Activated CD4-positive, alpha-beta T cell treated with anti-CD3 and anti-CD28 coated beads, Interleukin-2, amount 50 U/mL, for 4 hours (primary cell): ENCODE measurements at places on chromosomes 7 and 10.

DNA sequence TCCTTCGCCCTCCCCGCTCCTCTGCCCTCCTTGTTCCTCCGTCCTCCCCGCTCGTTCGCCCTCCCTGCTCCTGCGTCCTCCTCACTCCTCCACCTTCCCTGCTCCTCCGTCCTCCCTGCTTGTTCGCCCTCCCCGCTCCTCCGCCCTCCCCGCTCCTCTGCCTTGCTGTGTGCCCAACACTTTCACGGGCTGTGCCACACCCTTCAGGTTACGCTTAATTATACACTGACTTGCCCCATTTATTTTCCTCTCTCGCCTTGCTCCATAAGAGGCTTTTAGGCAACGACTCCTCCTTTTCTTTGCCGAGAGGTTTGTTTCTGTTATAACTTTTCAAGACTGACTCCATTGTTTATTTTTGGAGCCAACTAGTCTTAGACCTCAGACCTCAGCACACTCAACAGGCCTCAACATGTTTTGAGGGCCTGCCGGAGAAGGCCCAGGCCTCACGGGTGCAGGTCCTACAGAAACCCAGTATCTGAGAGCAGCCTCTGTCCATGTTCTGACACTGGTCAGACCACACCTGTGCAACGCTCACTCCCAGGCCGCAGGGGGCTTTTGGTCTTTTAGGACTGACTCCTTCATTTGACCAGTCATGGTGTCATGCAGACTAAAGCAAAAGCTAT, 18.2 kb upstream of the PRKAG2 start:
- no peak for DNase-seq

DNA sequence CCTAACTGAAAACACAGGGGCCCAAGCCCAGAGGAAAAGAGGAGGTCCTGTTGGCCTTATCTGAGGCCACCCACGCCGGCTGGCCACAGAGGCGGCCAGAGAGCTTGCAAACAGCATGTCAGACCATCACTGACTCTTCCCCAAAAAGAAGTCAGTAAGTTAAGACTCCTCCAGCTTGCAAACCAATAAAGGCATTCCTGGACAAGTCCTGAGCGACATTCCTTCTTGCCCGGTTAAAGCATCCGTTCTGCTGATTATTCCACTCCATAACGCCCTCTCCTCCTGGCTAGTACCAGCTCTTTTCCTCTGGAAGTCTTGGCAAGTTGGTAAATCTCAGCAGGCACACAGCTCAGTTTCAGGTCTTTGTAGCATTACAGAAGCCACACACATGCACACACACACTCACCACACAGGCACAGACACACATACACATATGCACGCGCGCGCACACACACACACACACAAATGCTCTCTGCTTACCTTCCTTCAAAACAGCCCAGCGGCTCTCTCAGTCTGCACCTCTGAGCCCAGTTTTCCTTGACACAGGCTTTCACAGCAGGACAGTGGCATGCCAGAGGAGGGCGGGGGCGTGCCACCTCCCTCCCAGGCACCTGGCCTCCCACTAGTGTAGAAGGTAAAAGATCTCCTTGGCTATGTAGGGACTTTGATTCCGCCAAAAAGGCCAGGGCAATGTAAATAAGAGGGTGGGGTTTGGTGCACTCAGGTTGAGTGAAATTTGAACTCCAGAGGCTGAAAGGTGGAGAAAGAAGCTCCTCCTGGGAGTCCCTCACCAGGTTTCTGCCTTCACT, 201.4 kb downstream of the TNS3 start:
- no peak for DNase-seq

DNA sequence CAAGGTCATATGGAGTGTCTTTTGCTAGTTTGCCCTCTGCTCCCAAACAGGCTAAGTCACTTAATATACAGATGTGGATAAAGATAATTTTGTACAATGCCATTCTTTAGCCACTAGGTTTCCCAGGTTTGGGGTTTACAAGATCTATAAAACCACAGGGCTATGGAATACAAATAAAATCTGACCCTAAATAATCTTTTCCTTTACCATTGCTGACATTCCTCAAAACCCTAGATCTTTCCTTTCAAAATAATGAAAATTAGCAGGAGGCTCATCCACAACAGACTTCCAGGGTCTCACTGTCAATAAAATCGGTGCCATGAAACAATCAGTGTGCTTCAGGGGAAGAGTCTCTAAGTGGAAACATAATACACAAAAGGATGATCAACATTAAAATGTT, 148.4 kb downstream of the CPEB3 start:
- no peak for DNase-seq

GRCh38 chr10:110643653-110644597, at the start of gene RBM20:
TSS of gene RBM20 (plus strand) at chr10:110644336. CDS start at chr10:110644455, 119 bp downstream.
- DNase-seq: no peak

DNA sequence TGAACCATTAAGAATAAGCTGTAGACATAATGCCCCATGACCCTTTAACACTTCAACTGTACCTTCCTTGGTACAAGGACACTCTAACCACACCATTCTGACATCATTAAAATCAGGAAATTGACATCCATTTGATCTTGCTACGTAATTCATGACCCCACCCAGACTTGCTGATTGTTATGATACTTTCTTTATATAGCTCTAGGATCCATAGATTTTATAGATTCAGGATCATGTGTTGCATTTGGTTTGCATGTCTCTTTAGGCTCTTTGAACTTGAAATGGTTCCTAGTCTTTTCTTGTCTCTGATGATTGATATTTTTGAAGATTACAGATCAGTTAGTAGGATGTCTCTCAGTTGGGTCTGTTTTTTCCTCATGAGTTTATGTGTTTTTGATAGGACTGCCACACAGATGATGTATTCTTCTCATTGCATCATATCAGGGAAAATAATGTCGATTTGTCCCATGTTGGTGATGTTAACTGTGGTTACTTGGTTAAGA, 13.5 kb downstream of the CCM2 start:
- no peak for DNase-seq

DNA sequence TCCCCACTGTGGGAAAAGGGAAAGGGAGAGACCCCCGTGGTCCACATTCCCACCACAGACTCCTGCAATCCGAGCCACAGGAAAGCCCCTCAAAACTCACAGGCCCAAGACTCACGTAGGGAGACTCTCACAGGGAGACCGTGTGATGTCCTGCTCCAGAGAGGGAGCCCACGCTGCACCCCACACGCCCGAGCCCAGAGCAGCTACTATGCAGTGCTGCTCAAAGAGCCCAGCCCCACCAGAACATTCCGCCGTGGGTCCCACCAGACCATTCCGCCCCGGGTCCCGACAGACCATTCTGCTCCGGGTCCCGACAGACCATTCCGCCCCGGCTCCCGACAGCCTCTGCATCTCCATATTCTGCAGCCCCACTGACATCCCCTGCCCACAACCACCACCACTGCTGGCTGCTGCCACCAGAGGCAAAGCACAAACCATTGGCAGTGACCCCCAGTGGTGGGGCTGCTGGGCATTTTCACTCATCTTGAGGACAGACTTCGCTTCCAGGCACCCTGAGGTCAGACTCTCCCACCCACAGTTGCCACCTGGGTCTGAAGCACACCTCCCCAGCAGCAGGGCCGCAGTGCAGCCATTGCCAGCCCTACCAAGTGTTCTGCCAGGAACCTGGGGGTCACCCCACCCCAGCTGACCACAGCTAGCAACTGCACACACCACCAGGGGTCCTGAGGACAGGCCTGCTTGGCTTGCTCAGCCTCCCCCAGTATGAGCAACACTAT, 625.4 kb upstream of the FOXK1 start:
- DNase-seq: no peak

GRCh38 chr10:3782451-3783315, 2.3 kb downstream of the KLF6 start:
- no peak for DNase-seq

DNA sequence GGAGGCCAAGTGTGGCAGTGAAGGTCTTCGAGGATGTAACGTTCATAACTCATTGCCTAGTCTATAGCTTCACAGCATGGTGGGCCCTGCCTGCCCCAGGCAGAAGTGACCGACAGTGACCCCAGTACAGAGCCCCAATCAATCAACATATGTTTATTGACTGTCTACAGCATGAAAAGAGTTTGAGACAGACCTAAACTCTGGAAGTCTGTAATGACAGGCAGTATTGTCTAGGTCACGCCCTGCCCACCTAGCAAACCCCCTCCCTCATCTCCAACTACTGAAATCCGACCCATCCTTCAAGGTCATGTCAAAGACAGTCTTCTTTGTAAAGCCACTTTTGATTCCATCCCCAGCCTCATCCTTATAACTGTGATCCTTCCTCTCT, 43.9 kb downstream of the LYZL1 start:
- DNase-seq: no peak

DNA sequence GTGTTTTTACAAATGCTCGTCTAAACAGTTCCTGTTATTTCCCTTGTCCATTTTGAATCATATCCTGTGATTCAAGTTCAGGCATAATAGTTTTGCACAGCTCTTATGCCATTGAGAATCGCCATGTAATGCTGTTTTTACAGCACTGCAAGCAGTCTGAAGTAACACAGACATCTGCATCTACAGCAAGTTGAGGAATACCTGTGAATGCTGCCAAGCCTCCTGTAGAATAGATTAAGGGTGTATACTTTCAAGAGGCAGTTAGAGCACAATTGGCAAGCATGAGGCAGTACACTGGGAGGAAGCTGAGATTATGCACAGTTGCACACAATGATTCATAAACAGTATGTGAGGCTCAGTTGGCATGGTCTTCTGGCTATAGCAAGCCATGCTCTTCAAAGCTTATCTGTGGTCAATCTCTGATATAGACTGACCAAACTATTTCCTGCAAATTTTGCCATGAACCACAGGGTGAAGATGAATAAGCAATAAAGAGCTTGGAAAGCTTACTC, 121.9 kb upstream of the AKR1E2 start:
- DNase-seq: no peak

GRCh38 chr10:10891124-10892082, 126.3 kb upstream of the CELF2 start:
- no peak for DNase-seq

DNA sequence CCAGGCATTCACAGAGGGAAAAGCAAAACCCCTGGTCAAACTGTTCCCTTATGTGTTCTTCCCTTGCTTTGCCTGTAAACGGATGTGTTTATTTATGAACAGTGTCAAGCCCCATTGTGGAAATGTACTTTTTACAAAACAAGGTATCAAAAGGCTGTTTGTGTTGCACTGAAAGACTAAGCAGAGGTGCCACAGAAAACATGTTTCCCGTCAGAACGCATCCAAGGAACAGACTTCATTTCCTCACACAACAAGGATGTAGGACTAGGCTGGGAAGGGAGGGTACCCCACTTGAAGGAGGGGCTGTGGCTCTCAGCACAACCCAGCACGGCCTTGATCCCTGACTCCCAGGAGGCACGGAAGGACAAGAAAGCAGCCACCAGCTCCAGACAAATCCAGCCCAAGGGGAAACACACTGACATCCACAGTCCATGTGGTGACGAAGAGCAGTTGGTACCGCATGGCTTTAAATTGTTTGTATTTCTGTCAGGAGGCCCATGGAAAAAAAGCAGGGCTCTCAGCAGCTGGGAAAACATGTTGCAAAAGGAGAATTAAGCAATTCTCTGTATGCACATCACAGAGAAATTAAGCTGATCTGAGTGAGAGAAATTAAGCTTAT, 85.6 kb downstream of the RNF216 start:
- no peak for DNase-seq

DNA sequence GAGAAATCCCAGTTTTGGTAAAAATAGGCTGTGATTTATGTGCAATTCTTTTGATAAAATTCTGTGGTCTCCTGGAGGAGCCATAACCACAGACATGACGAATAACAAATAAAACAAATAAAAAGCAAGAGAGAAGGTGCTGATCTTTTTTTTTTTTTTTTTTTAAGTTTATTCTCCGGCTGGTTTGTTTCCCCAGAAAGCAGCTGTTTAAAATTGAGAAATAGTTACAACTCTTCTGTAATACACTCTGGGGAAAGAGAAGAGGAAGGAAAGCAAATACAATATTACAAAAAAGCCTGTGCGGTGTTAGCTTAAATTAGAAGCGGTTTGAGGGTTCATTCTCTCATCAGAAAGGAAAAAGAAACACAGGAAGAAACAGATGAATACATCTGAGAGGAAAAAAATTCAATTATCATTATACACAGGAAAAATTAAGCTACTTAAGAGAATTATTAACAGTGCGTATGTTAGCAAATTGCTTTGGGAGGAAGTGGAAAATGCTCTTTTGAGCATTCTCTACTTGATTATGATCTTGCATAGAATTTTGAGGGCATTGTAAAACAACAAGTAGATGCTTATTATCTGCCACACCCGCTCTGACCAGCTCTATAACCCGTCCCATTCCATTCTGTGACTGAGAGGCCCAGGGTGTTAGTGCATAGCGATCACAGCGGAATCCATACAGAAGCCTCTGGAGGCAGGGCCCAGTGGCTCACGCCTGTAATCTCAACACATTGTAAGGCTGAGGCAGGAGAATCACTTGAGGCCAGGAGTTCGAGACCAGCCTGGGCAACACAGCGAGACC, 40.6 kb upstream of the WAC start:
- no peak for DNase-seq

- no peak for DNase-seq
These were observed 21.4 kb downstream of the SLF2 start for GRCh38 chr10:100934084-100934659.

GRCh38 chr7:107918948-107919347, 28.0 kb downstream of the DLD start:
- no peak for DNase-seq

DNA sequence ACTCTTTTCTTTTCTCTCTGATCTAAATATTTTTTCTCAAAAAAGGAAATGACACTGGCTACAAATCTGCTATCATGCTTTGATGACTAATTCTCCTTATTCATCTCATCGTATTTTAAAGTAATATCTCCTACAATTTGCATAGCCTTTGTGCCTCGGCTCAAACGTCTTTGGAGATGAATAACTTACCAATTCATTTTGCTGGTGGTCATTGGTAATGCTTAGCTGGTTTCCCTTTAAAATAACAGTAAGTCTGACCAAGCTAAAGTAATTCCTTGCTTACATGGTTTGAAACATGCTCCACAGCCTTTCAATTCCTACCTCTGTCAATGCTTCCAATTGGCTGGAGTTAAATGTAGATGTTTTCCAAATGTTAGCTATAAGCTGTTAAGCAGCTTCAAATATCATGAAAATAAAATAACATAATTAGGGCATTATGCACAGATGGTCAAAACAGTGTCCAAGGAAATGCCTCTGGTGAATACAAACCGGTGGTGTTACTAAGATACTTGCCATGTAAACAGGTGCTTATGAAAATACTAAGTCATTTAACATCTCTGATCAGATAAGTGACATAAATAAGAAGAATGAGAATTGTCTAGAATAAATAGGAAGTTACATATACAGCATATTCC, 435.0 kb downstream of the POM121L12 start:
- DNase-seq: no peak

DNA sequence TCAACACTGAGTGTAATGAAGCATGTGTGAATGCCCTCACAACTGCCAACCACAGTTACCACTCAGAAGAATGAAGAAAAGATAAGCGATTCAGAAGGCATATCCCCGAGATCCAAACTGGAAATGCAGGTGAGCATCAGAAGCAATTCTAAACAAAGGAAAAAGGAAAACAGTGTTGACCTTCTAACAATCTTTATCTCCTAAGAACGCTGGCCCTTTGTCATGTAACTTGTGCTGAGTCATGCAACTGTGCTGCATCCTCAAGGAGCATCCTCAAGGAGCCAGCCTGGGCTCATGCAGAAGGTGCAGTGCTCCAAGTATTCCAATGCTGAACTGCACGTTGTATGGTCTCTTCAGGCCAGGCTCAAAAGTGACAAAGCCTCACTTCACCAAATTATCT, 30.6 kb downstream of the SEC61G start:
- DNase-seq: no peak
